ENCODE measurements at places on chromosomes 4 and X.

GRCh38 chr4:20311856-20312255, 60.2 kb downstream of the SLIT2 start:
- DNase-seq: no peak

DNA sequence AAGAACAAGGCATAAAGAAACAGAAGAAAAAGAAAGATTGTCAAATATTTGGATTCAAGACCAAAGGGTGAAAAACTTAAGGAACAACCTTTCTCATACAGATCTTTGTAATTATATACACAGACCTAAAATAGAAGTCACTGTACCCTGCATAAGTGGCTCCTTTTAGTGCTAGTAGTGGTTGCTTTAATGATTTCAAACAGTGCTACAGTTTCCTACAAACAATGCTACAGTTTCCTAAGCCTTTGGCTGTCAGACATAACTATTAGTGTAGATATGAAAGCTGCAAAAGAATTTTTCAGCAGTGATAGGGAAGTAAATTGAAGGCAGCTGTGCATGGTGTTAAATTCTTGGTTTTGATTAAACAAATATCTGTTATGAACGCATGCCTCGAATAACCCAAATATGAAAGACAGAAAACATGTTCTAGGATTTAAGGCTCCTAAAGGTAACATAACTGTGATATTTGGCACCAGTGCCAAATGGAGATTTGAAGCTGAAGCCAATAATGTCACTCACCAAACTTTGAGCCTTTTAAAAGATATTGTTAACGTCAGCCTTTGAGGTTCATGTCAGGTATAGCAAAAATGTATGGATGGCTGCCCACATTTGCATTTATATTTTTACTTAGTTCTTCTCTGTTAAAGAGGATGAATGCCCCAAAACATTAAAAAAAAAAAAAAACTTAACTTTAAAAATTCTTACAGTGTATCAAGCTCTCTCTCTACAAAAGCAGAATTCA, 36.6 kb downstream of the SMARCAD1 start:
- DNase-seq: no peak

DNA sequence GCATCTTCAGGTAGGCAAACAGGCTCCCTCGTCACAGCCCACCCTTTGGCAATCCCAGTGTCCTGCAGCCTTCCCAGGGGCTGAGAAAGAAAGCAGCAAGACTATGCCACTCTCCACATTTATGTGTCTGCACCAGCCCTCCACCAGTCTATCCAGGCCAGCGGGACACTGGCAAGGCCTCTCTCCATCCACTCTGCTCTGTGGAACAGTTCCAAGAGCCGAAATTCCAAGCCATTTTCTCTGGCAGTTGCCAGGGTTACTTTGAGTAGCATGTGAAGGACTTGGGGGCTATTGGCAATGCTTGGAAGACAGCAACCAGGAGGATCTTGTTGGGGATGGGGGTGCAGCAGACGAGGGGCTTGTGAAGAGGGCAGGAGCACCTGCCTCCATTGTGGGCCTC, 52.1 kb downstream of the TSC22D3 start:
- DNase-seq: no peak

DNA sequence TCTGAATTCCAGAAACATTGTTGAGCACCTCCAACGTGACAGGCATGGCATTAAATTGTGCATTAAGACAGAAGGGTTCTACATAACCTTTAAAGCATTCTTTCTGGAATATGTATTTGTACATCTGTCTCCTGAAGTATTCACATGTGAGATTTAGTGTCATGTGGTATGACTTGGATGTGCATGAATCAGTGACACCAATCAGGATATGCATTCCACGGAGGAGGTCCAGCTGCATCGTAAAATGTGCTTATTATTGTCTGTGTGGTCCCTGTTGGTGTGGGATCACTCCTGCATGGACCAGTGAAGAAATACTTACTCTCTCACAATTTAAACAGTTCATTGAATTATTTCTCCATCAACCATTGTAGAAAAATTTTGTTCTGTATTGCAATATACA, 149.0 kb downstream of the MID1 start:
- DNase-seq: no peak

DNA sequence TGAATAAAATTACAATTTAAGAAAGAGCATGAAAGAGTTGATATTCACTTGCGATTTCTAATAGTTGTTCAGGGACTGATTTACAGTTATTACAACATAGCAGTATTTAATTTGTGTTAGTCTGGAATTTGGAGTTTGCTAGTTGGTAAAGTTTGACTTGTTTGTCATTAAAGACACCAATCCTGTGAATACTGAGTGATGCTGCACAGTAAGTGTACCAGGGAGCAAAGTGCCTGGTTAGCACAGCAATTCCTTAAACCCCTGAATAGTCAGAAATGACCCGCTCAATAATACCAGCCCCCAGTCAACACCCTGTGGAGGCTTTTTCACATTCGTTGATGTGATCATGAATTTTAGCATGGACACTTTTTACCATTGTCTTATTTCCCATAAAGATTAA, 122.2 kb upstream of the GC start:
- no peak for DNase-seq

GRCh38 chr4:75232546-75232945, 281.7 kb downstream of the RCHY1 start:
- DNase-seq: no peak
